ENCODE measurements at places on chromosomes 3 and 15.

- DNase-seq: no peak
Measured at GRCh38 chr3:79729096-79729495, 38.7 kb downstream of the ROBO1 start.

DNA sequence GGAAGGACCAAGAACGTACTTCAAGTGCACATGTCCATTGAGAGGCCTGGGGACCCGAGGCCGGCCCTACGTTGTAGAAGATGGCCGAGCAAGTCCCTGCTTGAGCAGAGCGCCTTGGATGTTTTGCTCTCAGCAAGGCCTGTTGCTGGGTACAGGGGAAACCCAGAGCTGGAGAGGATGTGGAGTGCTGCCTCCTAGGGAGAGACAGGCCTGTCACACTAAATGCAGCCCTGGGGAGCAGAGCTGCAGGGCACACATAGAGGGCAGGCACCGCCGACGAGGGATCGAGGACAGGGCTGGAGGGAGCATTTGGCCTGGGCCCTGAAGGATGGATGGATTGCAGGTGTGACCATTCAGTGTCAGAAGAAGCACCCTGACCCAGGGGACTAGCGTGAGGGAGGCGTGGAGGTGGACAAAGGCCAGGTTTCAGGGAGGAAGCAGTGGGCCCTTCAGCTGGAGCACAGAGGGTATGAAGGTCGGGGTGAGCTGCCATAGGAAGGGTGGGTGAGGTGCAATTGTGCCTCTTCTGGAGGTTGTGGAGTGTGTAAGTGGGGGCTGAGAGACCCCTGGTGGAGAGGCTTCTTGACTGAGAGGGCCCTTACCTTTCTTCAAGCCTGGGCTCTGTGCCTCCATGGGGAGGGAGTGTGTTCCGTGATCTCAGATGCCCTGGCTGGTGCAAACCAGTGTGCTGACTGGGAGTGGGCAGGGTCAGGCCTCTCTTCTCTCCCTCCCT is 142.4 kb downstream of the CHDH start:
- DNase-seq: no peak

DNA sequence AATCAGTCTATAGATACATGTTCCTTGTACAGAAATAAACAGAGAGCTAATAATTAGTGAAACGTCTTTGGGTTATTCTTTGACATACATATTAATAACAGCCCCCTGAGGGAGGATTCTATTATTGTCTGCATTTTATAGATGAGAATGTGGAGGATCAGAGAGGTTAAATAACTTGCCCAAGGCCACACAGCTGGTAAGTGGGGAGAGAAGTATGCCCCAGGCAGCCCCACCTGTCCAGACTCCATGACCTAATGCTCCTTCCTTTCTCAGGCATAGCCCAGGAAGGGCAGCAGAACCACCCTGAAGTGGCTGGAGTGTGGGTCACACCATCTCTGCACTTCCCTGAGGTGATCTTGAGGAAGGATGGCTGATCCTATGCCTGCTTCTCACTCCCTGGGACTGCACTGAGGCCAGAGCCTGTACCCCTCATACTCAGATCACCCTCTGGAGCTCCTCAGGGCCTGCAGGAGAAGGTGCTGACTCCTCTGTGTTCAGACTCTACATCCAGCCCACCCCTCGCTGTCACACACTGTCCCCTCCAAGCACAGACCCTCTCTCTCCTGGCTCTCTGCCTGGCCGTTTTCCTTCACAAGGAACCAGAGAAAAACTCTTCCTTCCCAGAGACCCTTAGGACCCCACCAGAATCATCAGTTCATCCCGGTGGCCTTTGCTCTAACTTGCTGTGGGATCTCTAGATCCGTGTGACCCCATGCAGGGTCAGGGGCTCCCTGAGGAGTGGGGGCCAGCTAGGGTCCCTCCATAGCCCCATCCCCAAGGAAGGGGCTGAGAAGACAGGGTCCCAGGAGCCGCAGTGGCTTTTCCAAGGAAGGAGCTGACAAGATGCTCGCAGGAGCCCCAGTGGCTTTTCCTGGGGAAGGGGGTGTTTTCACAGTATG is 4.4 kb upstream of the HHATL start:
- no peak for DNase-seq

- DNase-seq: no peak
Measured at GRCh38 chr3:3082234-3082924, 27.8 kb downstream of the IL5RA start.

DNA sequence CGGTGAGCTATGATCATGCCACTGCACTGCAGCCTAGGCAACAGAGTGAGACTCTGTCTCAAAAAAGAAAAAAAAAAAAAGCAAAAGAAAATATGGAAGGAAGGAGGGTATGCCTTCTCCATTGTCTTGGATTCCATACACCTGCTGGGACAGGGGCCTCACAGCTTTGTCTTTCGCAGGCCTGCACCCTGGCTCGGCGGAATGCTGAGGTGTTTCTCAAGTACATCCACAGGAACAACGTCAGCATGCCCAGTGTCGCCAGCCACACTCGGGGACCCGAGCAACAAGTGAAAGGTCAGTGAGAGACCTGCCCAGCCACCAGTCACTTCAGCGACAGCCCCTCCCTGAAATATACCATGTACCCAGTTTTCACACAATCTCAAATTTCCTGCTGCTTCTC is 288.5 kb upstream of the UMPS start:
- no peak for DNase-seq

- no peak for DNase-seq
Measured at GRCh38 chr3:171801738-171802589, 8.3 kb downstream of the PLD1 start.

- DNase-seq: no peak
Measured at GRCh38 chr15:52680041-52680391, 828 bp upstream of the ATOSA start.

- DNase-seq: no peak
Measured at GRCh38 chr3:30964612-30965011, 70.2 kb upstream of the GADL1 start.

DNA sequence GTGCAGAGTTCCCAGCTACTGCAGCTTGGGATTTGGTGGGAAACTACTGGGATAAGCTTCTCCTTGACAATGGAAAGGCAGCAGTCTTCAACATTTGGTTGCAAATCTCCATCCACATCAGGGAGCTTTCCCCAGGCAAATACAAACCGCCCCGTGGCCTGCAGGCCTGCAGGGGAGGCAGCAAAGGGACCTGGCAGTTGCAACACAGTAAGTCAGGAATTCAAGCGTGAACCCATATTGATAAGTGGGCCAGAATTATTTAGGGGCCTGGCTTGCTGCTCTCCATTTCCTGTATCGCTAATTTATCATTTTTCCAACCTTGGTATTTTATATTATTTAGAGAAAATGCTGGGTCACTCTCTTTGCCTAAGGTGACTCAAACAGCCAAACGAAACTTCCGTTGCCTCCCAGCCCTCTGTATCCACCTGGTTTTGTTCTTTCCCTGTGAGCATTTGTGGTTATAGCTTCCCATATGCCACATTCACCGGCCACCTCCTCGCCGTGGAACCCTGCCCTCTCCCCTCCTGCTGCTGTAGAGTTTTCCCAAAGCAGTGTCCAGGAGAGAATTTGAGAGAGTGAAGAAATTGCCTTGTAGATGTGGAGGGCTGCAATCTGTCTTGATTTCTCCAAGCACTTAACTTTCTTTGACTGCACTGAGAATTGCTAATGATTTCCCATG is 34.8 kb downstream of the B3GALNT1 start:
- no peak for DNase-seq

- no peak for DNase-seq
Measured at GRCh38 chr3:16477056-16477455, 36.4 kb downstream of the RFTN1 start.

All from right cardiac atrium (tissue), 5 donors.